ENCODE measurements at places on chromosomes 4 and X.
A peak's percentile ranks its signal among the peaks of the same experiment; 100 is the strongest.

DNA sequence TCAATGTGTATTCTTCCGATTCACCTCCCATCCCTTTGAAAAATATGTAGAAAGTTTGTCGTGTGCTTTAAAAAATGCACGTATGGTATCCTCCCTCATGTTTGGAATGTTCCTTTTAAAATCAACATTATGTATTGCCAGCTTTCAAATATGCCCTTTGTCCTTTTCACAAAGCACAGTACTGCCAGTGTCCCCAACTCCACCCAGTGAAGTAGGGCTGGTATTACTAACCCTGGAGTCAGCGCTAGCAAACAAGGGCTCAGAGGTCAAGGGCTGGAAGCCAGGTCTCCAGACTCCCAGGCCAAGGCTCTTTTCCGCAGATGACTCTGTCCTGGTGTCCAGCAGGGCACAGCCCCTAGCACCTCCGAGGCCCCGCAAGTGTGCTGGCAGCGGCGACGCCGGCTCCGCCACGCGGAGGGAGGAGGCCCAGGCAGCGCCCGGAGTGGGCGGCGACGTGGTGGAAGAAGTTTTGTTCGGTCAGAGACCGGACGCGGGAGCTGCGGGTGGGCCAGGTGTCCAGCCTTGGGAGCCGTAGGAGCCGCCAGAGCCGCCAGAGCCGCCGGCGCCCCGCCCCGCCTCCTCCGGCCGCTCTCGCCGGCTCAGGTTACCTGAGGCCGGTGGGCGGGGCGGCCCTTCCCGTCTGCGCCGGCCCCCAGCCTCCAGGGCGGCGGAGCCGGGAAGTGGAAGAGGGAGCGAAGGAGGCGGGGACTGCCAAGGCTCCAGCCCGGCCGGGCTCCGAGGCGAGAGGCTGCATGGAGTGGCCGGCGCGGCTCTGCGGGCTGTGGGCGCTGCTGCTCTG is at the start of gene IL13RA1:
TSS of gene IL13RA1 (plus strand) at position 720 of the 799 bp plus-strand sequence. CDS start at position 753, 33 bp downstream.
- DNase-seq: no peak

DNA sequence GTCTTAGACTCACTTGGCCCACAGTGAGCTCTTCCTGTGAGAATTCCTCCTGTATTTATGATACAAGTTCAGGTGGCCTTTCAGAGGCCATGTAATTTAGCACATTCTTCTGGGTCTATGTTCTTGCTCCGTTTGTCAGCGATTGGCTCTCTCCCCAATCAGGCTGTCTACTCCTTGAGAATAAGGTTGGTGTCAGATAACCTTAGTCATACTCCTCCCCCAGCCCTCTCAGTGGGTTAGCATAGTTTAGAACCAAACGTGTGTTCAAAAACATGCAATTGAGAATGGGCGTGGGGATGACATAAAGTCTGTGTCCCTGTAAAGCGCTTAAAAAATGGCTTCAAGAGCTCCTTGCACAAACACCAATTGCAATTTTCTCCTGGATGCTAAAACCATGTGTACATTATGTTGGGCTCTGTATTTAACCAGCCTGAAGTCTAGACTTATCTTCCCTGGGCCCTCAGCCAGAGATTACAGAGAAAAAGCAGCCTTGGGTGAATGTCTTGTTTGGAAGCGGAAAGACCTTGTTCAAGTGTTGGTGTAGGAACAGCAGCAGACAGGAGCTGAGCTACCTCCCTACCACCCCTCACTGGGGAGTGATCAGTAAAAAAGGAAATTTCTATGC is 9.9 kb upstream of the CT47C1 start:
- no peak for DNase-seq

- DNase-seq: no peak
Observed at GRCh38 chr4:15562114-15562513, 92.4 kb downstream of the CC2D2A start.

DNA sequence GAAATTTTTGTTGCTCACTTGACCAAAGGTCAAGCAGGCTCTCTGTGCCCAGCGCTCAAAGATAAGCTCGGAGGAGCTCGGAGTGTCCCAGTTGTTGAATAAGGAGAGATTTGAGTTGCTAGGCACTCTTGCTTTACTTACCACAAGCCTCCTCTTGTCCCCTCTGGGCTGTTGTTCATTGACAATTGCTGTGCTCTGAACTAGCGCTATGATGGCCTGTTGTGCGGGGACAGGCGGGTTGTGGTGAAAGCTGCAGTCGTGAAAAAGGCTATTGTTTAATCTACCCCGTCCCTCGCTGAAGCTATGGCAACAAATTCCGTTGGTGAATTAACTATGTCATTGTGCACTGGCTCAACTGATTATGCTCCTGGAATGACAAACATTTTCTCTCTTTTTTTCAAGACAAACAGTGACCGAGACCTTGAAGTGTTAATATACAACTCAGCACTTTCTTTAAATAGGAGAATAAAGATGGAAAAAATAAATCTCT is 21.0 kb upstream of the POLA1 start:
- DNase-seq: no peak

GRCh38 chrX:13690836-13691235 is 1.9 kb downstream of the RAB9A start:
- DNase-seq: no peak

GRCh38 chr4:10035130-10035529 is 13.8 kb upstream of the SLC2A9 start:
- no peak for DNase-seq

GRCh38 chr4:86970447-86971354 is 35.9 kb downstream of the AFF1 start:
- DNase-seq: no peak

DNA sequence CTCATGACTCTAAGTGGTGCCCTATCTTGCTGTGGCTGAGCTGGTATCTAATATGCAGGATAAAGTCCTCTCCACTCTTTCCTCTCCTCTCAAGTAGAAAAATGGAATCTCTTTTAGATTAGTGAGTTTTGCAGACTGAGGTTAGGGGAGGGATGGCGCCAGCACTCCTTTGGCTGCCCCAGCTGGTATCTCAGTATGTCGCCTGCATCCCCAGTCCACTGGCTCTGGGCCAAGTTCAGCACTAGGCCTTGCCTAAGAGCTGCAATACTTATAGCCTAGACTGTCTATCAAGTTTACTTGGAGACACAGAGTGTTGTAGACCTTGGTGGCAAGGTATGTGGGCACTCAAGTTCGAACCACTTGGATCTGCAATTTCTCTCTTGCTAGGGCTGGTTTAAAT is 351.3 kb downstream of the NAP1L3 start:
- no peak for DNase-seq

DNA sequence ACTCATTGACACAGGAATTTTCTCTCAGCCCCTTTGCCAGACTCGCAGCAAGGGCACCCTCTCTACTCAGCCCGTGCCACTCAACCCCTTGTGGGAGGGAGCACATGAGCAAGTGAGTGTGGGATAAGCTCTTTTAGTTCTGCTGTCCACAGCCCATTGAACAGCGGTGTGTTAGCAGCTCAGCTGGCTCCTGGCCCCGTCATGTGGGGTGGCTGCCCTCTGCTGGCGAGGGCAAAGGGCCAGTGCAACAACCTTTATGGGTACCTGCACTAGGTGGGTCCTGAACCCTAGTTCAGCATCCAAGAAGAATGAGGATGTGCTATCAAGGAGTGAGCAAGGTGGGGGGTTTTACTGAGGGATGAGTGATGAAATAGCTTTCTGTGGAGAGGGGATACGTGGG is 85.0 kb upstream of the ZNF81 start:
- no peak for DNase-seq

DNA sequence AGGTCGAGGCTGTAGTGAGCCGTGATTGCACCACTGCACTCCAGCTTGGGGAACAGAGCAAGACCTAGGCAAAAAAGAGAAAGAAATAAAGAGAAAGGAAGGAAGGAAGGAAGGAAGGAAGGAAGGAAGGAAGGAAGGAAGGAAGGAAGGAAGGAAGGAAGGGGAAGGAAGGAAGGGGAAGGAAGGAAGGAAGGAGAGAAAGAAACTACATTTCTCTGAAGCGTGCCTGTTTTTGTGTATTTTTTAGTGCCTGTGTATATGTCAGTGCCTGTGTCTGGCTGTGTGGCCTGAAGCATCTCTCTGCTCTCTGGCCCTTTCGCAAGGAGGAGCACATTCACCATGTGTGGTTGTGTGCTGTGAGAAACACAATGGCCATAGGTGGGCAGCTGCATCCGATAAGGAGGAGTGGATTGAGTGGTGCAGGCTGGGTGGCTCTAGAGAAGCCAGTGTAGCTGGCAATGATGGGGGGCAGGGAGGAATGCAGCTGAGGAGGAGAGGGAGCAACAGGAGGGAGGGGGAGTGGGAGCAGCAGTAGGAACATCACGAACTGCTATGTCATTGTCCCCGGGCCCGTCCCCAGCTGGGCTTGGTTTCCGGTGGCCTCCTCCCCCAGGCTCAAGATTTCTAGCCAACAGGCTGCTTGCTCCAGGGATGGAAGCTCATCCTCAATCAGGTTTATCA is 11.4 kb downstream of the SYN1 start:
- no peak for DNase-seq

DNA sequence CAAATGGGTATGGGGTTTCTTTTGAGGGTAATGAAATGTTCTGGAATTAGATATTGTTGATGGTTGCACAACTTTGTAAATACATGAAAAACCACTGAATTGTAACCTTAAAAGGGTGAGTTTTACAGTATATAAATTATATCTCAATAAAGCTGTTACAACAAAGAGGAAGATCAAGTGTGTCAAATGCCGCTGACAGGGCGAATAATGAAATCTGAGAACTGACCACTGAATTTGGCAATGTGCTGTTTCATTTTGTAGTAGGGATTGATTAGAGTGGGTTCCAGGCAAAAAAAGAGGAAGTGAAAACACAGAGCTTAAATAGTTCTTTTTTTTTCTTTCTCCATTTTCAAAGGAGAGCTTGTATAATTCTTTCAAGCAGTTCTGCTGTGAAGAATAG is 161.1 kb upstream of the NAP1L5 start:
- no peak for DNase-seq

GRCh38 chr4:111064342-111064993 is 441.6 kb upstream of the PITX2 start:
- DNase-seq: no peak

DNA sequence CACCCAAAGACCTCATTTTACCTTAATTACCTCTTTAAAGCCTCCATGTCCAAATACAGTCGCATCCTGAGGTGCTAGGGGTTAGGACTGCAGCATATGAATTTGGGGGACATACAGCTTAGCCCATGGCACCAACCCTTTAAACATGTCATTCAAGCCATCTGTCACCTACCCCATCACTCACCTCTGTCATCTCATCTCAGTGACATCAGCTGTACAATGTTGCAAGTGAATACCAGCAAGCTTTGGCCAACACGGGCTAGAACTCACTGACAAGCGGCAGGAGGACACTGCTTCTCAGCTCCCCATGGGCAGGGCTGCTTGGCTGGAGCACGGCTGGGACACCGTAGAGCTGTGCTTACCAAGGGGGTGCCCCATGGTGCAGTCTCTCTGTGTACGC is 107.5 kb downstream of the STK32B start:
- DNase-seq: peak; percentile 79

DNA sequence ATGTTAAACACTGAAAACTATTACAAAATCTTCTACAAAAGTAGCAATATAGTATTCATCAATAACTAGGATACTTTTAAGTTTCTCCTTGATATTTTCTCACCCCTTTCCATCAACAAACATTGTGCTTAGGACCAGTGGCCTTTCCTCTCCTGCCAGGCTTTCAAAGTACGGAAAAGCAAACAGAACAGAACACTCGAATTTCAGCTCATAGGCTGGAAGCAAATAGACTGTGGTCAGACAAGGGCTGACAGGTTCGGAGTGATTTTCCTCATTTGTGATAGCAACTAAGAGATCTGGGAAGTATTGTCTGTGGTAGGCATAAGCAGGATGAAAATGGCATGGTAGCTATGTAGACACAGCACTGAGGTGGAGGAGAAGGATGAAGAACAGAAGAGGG is 68.6 kb upstream of the SORBS2 start:
- DNase-seq: no peak

GRCh38 chr4:38871593-38871992 is 4.0 kb downstream of the FAM114A1 start:
- DNase-seq: no peak

GRCh38 chr4:1635464-1635863 is 48.6 kb downstream of the FAM53A start:
- DNase-seq: no peak

DNA sequence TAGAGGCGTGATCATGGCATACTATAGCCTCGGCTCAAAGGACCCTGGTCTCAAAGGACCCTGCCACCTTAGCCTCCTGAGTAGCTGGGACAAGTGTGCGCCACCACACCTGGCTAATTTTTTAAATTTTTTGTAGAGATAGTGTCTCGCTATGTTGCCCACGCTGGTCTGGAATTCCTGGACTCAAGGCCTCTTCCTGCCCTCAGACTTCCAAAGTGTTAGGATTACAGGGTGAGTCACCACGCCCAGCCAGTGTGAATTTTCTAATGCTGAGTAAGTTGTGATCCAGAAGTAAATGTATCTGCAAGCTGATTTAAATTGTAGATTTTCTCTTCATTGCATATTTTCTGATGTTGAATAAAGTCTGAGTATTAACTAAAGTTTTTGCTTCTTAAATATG is 2.6 kb upstream of the ZNF674 start:
- no peak for DNase-seq

DNA sequence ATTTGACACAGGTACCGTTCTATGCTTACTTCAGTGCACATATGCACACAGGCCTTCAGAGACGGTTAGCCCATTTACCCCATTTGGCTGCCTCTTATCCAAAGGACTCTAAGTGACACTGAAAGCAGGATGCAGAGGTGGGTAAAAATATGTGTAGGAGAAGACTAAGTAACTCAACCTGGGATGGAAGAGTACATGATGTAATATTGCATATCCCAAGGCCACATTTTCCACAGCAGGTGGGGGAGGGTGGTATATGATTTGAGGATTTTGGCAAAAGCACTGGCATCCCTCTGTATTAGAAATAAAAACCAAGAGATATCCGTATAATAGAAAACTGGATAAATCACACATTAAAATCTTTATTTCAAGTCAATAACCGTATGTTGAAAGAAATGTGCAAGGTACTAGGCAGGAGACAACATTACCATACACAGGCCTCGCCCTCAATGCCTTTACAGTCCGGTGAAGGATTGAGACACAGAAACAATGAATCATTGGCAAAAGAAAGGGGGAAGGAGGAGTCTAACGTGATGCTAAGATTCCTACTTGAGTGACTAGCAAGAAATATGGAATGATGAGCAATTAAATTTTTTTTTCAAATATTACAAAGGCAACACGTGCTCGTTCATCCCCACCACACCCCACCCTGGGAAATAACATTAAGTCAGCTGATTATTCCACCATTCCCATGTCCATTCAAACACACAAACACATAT is 161.0 kb upstream of the RASGEF1B start:
- no peak for DNase-seq

- no peak for DNase-seq
Observed at GRCh38 chrX:44178274-44179053, 165.0 kb downstream of the EFHC2 start.

- no peak for DNase-seq
Observed at GRCh38 chr4:156336511-156336910, 382.8 kb upstream of the CTSO start.

DNA sequence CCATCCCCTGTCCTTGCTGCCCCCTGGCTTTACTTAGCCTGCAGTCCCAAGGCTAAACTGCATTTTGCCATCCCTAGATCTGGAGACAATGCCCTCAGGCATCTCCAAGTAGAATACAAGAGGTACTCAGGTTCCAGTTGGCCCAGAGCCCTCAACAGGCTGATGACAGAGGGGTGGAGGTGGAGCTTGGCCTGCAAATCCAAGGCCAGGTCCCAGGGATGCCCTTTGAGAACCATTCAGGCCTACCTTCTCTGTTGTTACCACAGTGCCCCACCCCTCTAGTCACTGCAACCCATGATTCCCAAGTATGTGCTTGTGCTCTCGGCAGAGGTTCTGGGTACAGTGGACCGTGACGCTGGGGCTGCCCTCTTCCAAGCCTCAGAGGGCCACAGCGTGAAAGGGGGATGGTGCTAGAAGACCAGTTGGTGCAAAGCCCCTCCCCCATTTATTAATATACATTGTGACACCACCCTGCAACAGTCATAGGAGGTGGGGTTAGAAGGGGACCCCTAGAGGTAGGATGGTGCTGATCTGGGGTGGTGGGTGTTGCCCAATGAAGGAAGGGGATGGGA is 6.4 kb upstream of the UBA1 start:
- no peak for DNase-seq

Measured in vagina (tissue), 2 donors.